Motor neuron (in vitro differentiated cells): ENCODE measurements at places on chromosomes 16 and 17.

- ATAC-seq = no peak
These were observed 50.5 kb upstream of the SALL1 start for GRCh38 chr16:51201604-51202003.

DNA sequence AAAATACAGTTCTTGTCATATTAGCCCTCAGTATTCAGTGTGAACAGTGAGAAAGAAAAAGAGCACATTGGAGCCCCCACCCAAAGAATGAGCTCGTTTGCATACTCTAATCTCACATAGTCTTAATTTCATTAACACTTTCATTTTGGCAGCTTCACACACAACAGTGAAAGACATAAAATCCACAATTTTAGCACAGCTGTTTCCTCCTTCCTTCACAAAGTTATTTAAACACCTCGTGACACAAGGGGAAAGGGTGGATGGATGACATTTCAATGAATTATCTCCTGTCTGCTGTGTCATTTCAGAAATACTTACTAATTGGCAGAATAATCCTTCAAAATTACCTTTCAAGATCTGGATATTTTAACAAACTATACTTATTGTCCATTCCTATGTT is 299.3 kb downstream of the KCNJ2 start:
- no peak for ATAC-seq

DNA sequence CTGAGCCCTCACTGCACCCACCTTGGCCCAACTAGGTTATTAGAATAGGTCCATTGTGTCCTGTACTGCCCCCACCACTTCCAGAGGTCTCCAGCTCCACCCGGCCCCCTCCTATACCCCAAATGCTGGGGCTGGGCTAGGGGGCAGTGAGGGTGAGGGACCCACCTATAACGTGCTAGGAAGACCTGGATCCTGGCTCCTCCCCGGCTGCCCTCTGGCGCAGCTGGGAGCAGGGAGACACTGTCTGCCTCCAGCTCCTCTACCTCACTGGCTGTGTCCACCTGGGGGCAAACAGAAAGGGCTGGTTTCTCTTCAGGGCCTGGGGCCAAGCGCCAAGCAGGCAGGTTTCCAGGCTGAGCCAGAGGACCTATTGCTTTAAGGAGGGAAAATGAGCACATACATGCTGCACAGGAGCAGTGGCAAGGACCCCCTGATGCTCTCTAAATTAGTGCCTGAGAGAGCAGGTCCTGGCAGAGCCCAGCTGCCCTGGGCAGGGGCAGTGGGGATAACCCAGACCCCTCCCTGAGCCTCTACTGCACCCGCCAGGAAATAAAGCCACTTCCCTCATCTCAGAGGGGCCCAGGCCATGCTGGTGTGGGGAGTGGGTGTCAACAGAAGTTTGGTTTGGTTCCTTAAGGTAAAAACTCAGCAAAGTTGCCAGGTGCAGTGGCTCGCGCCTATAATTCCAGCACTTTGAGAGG is 12.2 kb downstream of the TSPOAP1 start:
- no peak for ATAC-seq

DNA sequence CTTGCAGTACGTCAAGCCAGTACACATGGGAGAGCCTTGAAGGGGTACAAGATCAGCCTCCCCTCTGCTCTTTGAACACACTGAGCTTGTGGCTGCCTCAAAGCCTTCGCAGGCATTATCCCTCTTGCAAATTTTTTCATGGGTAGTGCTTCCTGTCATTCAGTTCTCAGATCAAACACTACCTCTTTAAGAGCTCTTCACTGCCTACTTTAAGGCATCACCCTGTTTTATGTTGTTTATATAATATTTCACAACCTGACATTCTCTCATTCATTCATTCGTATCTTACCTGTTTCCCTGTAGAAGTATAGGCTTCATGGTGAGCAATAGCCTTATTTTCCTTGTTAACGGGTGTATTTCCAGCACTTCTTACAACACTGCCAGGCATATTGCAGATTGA is 269.1 kb downstream of the CDH13 start:
- no peak for ATAC-seq

DNA sequence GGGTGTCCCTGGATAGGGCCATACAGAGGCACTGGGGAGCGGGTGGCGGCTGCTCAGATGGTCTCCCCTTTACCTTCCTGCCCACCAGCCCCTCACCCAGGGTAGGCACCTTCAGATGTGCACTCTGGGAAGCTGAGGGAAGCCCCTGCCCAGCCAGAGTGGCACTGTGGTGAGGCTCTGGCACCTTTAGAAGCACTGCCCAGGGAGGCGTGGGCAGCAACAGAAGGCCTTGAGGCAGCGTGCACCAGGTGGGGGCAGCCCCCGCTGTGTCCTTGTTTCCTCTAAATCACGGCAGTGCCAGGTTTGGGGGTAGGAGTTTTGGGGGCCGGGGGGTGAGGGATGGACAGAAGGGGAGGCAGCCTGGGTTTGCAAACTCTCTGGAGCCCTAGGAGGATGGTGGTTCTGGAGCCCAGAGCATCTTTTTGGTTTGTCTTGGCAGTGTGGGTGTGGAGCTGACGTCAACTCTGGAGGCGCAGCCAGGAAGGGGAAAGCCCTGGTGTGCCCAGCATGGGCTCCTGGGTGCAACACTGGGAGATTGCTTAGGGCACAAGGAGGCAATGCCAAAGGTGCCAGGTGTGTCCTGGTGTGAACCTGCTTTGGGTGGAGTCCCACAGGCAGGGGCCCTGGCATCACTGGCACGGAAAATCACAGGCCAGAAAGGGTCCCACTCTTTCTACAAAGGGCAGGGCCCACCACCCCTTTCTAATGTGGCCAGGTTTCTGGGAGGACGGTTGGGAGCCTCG is 23.1 kb upstream of the CDC42EP4 start:
- no peak for ATAC-seq

GRCh38 chr17:46151762-46152161 is 41.5 kb downstream of the KANSL1 start:
- ATAC-seq = no peak

DNA sequence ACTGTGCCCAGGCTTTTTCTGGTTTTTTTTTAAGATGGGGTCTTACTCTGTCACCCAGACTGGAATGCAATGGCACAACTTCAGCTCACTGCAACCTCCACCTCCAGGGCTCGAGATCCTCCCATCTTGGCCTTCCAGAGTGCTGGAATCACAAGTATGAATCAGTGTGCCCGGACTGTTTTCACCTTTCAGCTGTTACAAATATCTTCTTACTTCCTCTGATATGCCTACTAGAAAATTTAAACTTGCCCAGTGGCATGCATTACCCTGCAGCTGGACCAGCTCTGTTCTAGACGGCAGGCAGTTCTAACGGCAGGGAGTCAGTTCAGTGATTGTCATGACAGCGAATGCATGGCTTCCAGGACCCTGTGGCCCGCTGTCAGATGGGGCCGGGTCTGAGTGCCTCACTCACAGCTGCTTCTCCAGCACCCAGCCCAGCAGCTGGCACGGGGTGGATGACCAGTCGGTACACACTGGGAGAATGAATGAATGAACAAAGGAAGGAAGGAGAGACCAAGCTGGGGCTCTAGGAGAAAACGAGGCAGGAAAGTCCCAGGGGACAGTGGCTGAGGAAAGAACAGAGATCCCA is 28.0 kb upstream of the LITAF start:
- no peak for ATAC-seq

DNA sequence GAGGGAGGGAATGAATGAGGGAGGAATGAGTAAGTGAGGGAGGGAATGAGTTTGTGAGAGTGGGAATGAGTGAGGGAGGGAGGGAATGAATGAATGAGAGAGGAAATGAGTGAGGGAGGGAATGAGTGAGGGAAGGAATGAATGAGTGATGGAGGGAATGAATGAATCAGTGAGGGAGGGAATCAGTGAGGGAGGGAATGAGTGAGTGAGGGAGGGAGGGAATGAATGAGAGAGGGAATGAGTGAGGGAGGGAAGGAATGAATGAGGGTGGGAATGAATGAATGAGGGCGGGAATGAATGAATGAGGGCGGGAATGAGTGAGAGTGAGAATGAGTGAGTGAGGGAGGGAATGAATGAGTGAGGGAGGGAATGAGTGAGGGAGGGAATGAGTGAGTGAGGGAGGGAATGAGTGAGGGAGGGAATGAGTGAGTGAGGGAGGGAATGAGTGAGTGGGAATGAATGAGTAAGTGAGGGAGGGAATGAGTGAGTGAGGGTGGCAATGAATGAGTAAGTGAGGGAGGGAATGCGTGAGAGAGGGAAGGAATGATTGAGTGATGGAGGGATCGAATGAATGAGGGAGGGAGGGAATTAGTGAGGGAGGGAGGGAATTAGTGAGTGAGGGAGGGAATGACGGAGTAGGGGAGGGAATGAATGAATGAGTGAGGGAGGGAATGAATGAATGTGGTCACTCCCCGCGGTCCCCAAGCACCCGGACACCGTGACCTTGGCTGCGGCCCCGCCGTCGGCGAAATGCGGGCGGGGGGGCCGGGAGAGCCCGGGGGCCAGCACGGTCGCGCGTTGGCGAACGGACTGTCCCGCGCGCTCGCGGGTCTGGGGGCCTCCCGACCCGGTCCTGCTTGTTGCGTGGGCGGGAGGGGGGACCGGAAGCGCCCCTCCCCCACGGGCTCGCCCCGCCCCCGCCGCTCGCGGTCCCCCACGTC is 1.1 kb upstream of the UBE2I start:
- no peak for ATAC-seq

- ATAC-seq = no peak
These were observed 20.1 kb downstream of the UNC119 start for GRCh38 chr17:28532050-28532960.

DNA sequence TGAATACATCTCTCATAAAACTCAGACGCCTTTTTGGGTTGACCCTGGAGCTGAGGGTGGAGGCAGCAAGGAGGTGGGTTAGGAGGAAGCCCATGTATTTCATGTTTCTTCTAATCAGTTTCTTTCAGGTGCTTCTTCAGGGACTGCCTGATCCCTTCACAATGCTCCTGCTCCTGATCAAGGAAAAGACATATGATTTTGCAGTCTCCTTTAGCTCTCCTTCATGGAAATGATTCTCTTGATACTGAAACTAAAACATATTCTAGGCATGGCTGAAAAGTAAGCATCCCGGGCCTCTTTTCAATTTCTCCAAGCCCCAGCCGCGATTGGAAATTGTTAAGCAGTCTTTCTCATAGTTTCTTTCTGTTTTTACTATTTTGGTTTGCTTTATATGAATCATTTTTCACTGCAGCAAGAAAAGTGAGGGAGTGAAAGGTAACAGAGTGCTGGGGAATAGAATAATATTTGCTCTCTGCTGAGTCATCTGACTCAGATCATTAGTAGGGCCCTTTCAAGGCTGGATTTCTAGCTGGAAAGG is 730.7 kb downstream of the CDH11 start:
- ATAC-seq = peak; percentile 22

- ATAC-seq = no peak
These were observed 7.7 kb downstream of the FOXL1 start for GRCh38 chr16:86585821-86586611.

GRCh38 chr17:38444151-38444550 is 15.9 kb downstream of the ARHGAP23 start:
- peak; percentile 96 for ATAC-seq

- ATAC-seq = peak; percentile 99
These were observed 17.2 kb downstream of the GINS3 start for GRCh38 chr16:58409316-58409973.

GRCh38 chr17:9971991-9972390 is 66.9 kb upstream of the RCVRN start:
- peak; percentile 79 for ATAC-seq

GRCh38 chr17:61483778-61484116 is 31.5 kb downstream of the TBX4 start:
- ATAC-seq = no peak

GRCh38 chr17:60161598-60162330 is 12.0 kb downstream of the CA4 start:
- peak; percentile 46 for ATAC-seq

DNA sequence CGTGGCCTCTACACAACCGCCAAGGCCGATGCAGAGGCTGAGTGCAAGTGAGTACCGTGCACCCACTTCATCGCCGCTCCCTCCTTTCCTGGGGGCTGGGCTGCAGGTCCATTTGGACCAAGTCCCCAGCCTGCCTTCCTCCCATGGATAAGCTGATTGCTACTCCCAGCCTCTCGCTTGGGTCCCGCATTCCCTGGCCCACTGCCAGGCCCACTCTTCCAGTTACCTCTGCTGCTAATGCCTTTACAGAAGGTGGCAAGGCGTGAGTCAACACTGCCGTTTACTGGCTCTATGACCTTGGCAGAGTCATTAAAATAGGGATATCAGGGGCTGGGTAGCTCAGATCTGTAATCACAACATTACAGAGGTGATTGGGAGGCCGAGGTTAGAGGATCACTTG is 11.2 kb downstream of the SULT1A2 start:
- no peak for ATAC-seq

DNA sequence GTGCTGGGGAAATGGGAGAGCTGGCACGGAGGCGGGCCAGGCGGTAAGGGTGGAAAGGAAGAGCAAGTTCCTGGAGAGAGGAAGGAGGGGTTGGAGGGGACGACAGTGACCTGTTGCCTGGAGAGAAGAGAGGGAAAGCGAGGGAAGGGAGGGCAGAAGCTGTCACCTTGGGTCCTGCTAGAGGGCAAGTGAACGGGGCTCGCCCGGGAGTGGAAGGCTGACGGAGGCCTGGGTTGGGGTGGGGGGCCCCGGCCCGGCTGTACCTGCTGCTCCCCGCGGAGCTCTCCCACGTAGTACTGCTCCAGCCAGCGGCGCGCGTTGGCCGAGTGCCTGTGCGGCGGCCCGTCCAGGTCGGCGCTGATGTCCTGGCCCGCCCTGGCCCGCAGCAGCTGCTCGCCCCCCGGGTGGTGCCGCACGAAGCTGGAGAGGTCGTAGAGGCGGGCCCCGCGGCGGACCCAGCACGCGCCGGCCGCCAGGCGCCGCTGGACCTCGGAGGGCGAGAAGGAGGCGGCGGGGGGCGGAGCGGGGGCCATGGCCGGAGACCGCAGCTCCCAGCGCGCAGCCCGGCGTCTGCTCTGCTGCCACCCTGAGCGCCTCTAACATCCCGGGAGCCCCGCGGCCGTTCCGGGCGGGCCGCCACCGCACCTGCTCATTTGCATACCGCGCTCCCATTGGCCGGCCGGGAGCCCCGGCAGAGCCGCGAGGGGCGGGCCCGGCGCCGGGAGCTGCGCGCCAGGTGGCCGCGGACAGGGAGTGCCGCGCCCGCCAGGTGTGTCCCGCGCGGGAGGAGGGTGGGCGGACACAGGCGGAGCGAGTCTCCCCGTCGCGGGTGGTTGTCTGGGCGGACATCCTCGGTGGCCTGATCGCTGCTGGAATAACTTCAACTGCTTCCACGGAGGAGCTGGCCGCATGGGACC is at the start of gene FA2H:
FA2H (minus strand) TSS at position 598 of the 917 bp plus-strand sequence; CDS start at position 533, 65 bp downstream.
- ATAC-seq = peak; percentile 95
